Hematopoietic multipotent progenitor cell treated with erythropoietin and hydrocortisone succinate and interleukin-3 and kit ligand, for 4 days (in vitro differentiated cells): ENCODE measurements at places on chromosomes 1 and 21.

GRCh38 chr1:4175566-4176405 lies 275.7 kb upstream of the C1orf174 start:
- DNase-seq: no peak

DNA sequence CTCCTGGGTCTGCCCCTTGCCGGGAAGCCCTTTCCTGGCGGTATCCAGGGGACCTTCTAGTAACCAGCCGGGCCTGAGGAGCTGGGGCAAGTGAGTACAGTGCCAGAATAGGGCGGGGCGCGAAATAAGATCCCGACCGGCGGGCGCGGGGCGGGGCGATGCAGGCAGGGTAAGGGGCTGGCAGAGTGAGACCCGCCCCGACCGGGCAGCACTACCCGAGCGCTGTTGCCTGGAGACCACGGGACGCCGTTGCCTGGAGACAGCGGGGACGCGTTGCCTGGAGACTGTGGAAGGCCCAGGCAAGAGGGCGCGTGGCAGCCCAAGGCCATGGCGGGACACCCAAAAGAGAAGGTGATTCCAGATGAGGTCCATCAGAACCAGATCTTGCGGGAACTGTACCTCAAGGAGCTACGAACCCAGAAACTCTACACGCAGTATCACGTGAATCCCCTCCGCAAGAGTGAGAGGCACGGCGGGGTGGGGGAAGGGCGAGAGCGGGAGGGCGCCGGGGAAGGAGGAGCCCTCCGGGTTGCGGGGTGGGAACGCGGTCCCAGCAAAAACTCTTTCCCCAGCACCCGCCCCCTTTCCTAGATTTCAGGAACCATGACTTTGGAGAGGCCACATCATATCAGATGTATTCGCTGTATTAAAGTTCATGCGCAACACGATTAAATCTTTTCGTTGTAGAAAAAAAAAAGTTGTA lies 24.3 kb downstream of the EBNA1BP2 start:
- peak; percentile 74 for DNase-seq

DNA sequence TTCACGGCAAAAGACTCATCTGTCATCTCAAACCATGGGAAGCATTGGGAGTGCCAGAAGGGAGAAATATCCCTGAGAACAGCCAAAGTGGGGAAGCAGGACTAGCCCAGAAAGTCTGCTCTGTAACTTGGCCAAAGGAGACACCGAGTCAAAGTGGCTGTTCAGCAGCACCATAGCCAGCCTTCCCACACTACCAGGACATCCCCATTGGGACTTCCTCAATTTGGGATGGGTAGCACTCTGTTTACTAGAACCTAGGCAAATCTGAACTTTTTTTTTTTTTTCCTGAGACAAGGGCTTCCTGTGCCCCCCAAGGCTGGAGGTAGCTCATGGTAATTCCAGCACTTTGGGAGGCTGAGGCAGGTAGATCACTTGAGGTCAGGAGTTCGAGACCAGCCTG lies 93.0 kb downstream of the ENAH start:
- no peak for DNase-seq

- no peak for DNase-seq
Observed at GRCh38 chr1:119462964-119463363, 44.0 kb upstream of the HSD3B1 start.

DNA sequence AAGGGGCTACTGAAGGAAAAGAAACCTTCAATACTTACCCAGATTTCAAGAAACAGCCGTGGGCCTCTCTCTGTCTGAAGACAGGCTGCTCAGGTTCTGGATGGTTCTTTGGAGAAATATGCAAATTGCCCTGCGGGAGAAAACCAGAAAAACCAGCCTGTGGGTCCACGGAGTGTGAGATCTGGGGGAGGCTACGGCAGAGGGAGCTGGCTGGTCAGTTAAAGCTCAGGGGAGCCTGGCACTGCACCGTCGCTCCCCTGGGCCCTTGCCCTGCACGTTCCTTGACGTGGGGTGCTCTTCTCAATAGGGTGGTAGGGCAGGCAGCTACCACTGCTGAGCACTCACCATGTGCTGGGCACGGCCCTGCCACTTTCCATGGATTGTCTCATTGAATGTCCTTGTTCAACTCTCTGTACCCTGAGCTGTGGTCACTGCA lies 12.7 kb downstream of the TMCO4 start:
- no peak for DNase-seq

DNA sequence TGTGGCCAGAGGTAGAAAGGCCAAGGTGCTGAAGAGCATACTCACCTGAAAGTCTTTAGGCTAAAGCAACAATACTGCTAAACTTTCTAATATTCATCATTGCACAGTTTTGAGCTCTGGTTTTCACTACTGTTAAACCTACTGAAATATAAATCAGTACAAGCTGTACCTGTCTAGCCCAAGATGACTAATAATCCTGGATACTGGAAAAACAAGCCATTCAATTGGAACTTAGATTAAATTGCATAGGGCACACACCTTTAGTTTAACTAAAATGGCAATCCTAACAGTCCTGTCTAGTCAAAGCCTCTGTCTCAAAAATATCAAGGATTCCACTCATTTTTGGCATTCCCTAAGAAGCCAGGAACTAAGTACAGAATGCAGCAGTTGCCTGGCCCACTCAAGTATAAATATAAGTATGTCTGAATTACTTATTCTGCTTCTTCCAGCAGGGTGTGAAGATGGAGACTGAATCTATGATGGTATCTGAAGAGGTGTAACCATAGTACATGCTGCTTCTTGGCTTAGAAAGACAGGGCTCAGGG lies 3.1 kb downstream of the CHML start:
- DNase-seq: no peak

- DNase-seq: no peak
Observed at GRCh38 chr1:96488777-96489176, 232.8 kb upstream of the PTBP2 start.

- DNase-seq: no peak
Observed at GRCh38 chr1:231544943-231545592, 16.6 kb downstream of the TSNAX start.

GRCh38 chr1:109314795-109315194 lies 8.0 kb upstream of the MYBPHL start:
- no peak for DNase-seq

- DNase-seq: no peak
Observed at GRCh38 chr1:186125035-186125434, 250.0 kb downstream of the TPR start.

DNA sequence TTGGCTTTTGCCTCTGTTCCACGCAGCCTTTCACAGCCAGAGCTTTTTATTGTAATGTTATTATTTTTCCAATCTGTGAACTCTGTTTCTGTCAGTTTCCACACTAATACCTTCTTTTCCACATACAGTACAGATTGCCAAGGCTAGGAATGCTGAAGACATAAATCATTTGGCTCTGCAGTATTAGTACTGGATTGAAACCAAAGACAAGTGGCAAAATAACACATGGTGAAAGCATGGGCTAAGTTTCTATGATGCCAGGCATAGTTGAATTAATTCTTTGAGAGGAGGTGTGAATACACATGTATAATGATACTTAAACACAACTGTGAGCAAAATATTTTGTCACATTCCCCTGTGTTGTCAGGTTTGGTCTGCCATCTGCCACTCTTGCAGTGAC lies 73.5 kb downstream of the TMEM200B start:
- DNase-seq: no peak

GRCh38 chr1:241485554-241485992 lies 34.0 kb downstream of the FH start:
- DNase-seq: peak; percentile 64

GRCh38 chr1:34681480-34682451 lies 73.1 kb upstream of the GJB5 start:
- peak; percentile 68 for DNase-seq

DNA sequence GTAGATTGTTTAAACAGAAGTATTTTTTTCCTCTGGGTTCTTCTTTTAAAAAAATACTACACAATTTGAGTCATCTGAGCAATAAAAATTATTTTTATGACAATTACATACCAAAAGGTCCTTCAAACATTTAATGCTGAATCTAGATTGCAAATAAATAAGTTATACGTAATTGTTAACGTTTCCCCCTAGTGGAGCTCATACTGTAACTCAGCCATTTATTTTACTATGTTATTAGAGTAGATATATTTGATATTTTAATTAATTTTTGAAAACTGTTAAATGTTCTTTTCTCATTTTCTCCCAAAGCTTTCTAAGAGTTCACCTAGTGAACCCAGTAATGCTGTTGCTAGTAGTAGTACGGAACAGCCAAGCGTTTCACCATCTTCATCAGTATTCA lies 33.5 kb downstream of the ZMYM1 start:
- DNase-seq: peak; percentile 45

DNA sequence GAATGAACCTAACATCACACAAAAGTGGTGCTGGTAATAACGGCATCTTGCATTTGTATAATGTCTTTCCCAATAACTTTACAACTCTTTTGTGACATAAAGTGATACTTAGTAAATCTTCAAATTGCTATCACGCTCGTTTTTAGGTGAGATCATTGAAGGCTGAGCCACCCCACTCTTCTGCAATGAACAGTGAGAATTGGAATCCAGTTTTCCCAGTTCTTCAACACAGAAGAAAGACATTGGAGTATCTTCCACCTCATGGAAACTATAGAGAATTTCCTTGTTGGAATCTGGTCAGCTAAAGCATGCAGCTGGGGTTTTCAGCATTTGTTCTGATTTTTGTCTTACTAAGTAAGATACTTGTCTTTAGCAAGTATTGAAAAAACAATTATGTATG lies 59.9 kb upstream of the NRIP1 start:
- no peak for DNase-seq

DNA sequence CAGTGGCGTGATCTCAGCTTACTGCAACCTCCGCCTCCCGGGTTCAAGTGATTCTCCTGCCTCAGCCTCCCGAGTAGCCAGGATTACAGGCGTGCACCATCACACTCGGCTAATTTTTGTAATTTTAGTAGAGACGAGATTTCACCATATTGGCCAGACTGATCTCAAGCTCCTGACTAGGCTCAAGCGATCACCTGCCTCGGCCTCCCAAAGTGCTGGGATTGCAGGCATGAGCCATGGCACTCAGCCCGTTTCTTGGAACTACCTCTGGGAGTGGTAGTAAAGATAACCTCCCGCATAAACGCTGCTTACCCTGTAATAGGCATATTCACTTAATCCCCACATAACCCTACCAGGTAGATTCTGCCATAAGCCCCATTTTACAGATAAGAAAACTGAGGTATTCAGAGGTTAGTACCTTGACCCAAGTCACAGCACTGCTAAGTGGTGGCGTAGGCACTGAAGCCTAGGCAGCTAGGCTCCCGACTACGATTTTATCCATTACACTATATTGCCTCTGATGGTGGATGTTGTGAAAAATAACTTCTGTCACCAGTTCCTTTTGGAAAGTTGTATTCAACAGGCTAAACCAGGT lies 143.8 kb downstream of the SDCCAG8 start:
- no peak for DNase-seq

GRCh38 chr1:29004798-29005197 lies 90.4 kb downstream of the EPB41 start:
- DNase-seq: no peak

- no peak for DNase-seq
Observed at GRCh38 chr1:199979071-199979470, 48.4 kb upstream of the NR5A2 start.

- peak; percentile 89 for DNase-seq
Observed at GRCh38 chr1:150560011-150560438, 10.8 kb downstream of the ADAMTSL4 start.

GRCh38 chr1:167455786-167456446 lies 62.4 kb downstream of the CD247 start:
- DNase-seq: no peak

GRCh38 chr1:223486366-223486765 lies 93.2 kb downstream of the CCDC185 start:
- no peak for DNase-seq

- DNase-seq: no peak
Observed at GRCh38 chr1:175963740-175964139, 220.3 kb upstream of the TNR start.
